Stimulated activated CD4-positive, alpha-beta T cell treated with anti-CD3 and anti-CD28 coated beads, Interleukin-1b, Interleukin-23, amount 100 ng/mL, for 1 hour (primary cell): ENCODE measurements at places on chromosomes 1 and 21.

DNA sequence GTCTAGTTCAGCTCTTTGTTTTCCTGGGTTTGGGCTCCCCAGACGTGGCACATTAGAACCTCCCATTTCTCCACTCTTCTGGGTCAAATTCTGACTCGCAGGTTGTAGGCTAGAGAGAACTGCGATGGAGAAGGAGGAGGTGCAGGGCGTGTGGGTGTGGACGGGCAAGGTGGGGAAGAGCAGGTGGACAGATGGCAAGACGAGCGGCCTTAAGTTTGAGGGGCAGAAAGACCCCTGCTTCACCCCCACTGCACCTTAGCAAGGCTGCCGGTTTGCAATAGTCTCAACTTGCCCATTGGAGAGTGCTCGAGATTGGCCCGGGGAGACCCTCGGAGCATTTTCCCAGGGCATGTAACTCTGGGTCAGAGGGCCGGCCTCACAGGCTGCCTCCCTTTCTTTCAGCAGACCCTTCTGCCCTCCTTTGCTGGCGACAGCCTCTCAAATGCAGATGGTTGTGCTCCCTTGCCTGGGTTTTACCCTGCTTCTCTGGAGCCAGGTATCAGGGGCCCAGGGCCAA lies 1.7 kb downstream of the IL24 start:
- no peak for DNase-seq

- no peak for DNase-seq
Measured at GRCh38 chr1:14010476-14010875, 310.5 kb downstream of the PRDM2 start.

DNA sequence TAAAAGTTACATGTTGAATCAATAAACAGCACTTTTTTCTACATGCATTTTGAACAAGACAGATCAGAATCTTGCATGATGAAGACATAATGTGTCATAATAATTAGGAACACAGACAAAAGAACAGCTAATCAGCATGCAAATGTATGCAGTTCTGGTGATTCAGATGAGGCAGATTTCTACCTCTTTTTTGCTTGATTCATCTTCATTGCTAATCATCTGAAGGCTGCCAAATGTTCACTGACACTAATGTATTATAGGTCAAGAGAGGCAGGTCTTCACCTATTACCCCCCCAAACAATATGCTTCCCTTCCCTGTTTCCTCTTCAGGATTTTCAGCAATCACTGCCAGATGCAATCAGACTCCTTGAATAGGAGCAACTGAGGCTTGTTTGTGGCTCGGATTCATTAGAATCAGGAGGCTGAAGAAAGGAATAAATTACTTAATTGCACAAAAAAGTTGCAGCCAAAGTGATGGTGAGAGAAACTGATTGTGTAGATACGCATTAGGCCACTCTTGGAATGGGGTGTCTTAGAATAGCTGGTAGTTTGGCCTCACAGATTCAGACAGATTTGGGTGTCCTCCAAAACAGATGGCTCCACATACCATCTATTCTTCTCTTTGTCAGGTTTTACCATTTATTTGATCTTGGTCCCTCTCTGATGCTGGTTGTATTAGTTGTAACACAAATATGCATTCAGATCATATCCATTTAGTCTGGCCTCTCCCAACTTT lies 275.4 kb downstream of the RPS6KC1 start:
- no peak for DNase-seq

- no peak for DNase-seq
Measured at GRCh38 chr1:112548547-112548946, 39.8 kb downstream of the WNT2B start.

- no peak for DNase-seq
Measured at GRCh38 chr1:229370601-229371021, 27.8 kb upstream of the CCSAP start.

- no peak for DNase-seq
Measured at GRCh38 chr1:19892129-19892528, 9.9 kb downstream of the OTUD3 start.

DNA sequence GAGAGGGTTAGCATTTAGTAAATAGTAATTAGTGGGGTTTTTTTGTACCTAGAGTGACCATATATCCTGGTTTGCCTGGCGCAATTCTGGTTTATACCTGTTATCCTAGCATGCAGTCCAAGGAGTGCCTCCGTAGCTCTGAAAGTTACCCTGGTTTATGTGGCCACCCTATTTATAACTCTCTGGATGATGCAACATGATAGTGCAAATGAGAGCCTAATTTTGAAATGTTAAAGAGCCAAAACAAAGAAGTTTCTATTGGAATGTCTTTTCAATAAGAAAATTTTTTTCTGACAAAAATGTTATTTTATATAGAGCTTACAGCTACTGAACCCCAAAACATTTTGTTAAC lies 5.7 kb downstream of the AHCYL1 start:
- no peak for DNase-seq

GRCh38 chr1:248618878-248619277 lies 16.0 kb downstream of the OR2T11 start:
- DNase-seq = peak; percentile 6

GRCh38 chr1:73886716-73887115 lies 311.3 kb downstream of the LRRIQ3 start:
- no peak for DNase-seq

GRCh38 chr1:152912900-152913299 lies 4.6 kb downstream of the IVL start:
- DNase-seq = no peak

DNA sequence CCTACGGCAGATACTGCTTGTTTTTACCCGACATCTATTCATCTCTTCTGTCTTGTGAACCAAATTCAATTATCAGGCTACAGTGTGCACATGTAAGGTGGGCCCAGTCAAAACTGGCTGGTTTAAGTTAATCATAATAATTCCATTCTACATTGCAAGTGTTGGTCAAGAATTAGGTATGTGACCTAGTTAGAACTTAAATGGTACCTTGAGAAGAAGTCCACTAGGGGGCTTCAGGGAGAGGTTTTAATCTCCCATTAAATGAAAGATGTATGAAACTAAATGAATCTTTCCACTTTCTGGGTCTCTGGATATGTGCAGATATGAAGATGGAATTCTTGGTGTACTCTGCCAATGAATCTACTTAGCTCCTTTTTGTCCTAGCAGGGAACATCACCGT lies 187.1 kb downstream of the CDC42BPA start:
- DNase-seq = no peak

GRCh38 chr21:45634511-45635183 lies 8.9 kb upstream of the PCBP3 start:
- no peak for DNase-seq

DNA sequence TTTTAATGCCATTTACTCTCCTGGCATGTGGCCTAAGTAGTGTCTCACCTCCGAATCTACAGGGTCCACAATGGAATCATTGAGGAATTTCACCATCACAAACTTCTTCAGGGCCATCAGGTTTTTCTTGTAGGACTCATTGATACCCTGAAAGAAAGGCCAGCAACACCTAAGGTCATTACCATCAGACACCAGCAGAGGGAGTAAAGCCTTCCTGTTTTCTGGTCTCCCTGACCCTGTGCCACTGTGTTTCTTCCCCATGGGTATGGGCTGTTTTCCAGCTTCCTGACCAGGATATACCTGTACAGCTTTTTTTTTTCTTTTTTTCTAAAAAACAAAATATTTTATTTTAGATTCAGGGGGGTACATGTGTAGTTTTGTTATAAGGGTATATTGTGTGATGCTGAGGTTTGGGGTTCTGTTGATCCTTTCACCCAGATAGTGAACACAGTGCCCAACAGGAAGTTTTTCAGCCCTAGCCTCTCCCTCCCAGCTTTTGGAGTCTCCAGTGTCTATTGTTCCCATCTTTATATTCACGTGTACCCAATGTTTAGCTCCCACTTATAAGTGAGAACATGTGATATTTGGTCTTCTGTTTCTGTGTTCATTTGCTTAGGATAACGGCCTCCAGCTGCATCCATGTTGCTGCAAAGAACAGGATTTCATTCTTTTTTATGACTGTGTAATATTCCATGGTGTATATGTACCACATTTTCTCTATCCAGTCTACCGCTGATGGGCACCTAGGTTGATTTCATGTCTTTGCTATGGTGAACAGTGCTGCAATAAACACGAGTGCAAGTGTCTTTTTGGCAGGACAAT lies 18.3 kb downstream of the PPT1 start:
- DNase-seq = no peak

GRCh38 chr1:32240140-32240951 lies 6.7 kb upstream of the FAM167B start:
- no peak for DNase-seq

- no peak for DNase-seq
Measured at GRCh38 chr1:55546553-55546952, 331.4 kb upstream of the USP24 start.

DNA sequence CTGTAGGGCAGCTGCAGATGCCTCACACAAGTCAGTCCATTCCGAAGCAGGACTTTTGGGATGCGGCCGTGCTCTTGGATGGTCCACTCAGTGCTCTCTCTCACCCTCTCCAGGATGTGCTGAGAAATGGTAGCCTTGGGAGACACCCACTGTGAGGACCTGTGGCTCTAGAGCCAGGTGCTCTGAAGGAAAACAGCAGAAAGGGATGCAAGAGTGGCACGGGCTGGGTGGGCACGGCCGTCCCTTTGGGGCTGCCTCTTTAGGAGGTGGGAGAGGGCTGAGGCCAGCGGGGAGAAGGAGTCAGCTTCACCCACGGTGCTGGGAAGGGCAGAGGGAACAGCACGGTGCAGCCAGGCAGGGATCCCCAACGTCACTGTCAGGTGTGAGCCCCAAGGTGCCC lies 106.1 kb downstream of the RIPK4 start:
- DNase-seq = no peak
